ENCODE measurements at places on chromosomes 1 and 21.

DNA sequence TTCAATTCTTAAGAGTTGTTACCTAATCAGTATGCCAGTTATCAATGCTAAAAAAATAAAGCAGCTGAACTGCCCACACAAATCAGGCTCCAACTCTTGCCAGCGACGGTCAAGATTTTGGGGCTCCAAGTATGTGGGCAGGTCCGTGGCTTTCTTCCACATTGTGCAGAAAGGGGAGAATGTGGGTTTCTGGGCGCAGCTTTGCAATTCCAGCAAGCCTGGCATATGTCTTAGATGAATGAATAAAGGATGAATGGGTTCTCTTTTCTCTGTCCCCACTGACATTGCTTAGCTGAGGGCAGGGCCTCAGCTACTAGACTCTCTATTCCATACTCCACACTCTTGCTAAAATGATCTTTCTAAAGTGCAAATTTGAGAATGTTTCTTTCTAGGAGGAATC lies 42.4 kb downstream of the NENF start:
- DNase-seq, result no peak

- DNase-seq, result no peak
Measured at GRCh38 chr1:9907441-9907840, 2.6 kb downstream of the CTNNBIP1 start.

DNA sequence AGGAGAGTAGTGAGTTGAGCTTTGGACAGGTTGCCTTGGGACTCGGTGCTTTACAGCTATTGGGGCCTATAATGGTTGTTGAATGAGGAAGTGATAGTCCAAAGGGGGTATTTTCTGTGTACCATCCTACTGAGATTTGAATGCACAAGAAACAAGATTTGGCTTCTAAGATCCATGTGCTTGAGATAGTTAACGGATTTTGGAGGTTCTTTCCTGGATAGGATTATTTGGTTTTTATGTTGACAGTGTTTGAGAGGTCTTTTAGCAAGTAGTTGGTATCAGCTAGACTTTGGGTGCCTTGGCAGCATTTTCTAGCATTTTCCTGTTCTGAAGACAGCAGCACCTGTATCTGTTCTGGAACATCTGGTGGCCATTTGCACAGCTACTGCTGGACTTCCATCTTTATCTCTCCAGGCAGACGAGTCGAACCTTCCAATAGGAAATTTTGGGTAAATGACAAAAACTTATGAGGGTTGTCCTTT lies 3.6 kb upstream of the SCAF4 start:
- no peak for DNase-seq

GRCh38 chr1:150001415-150001814 lies 9.1 kb downstream of the OTUD7B start:
- DNase-seq, result no peak

GRCh38 chr1:23896491-23896890 lies 16.7 kb downstream of the CNR2 start:
- DNase-seq, result no peak
